ENCODE measurements at places on chromosomes 2 and 18.

GRCh38 chr2:99317161-99317872, 16.3 kb upstream of the LYG1 start:
- DNase-seq = no peak

DNA sequence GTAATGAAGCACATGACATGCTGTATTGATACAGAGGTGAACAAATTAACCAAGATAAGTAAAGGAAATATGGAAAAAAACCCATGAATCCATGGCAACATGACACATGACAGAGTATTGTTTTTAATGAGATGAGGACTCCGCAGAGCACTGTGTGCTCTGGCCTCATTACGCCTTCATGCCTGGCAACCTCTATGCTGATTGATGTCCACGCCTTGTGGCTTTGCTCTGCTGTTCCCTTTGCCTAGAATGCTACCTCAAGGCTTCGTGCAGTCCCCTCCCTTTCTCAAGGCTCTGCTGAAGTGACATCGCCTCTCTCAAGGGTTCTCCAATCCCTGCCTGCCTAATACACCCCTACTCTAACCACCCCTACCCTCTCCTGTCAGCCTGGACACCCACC, 8.4 kb downstream of the SIGLEC15 start:
- DNase-seq = no peak

DNA sequence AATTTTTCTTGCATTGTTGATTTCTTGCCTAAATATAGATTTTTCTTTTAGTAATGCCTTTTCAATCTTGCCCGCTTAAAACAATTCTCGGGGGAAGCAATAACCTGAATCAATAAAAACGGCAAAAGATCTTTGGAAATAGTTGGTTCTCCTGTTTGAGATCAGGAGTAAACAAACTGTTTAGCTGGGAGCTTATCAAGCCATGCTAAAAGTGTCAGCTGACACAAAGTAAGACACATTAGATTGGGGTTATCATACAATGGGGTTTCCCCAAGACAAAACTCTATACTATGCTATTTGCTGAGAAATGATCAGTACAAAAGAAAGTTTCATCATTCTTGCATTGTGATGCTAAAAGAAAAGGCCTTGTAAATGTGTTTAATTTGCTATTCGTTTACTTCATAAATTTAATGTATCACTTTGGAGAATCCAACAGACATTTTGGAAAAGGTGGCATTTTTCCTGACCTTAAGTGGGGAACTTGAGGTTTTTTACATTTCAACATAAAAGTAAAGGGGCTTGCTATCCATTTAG, 46.5 kb downstream of the ATIC start:
- no peak for DNase-seq

GRCh38 chr2:80515964-80516363, 211.4 kb upstream of the LRRTM1 start:
- no peak for DNase-seq

DNA sequence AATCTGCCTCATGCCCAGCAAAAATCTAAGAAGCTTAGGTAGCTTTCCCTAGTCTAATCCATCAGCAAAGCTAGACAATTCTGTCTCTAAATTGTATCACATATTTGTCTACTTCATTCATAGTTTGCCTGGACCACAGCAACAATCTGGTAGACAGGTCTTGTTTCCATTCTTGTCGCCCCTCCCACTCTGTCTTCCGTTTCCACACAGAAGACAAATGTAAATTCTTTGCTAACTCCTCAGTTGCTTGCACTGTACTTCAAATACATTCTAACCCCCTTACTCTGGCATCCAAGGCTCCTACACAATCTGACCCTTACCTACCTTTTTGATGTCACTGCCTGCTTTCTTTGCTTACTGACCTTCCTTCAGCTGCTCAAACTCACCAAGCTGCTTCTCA, 40.1 kb downstream of the THUMPD2 start:
- DNase-seq = no peak

GRCh38 chr2:196361606-196362326, 190.4 kb upstream of the STK17B start:
- no peak for DNase-seq
